ENCODE measurements at places on chromosomes 3 and 15.

- H3K4me1 ChIP-seq, result peaks cover 14% of the 10 kb centered on the region
- peak overlapping the region; percentile 68 for H3K4me3 ChIP-seq
- no peaks in the 10 kb centered on the region for H3K27me3 ChIP-seq
These were observed 35.9 kb upstream of the MYH15 start for GRCh38 chr3:108546247-108546646.

- H3K4me3 ChIP-seq, result no peak overlapping the region
- H3K4me1 ChIP-seq, result no peaks in the 10 kb centered on the region
- H3K27me3 ChIP-seq, result no peaks in the 10 kb centered on the region
- no peak overlapping the region for H3K27ac ChIP-seq
- DNase-seq, result no peak
- H3K36me3 ChIP-seq, result no peaks in the 10 kb centered on the region
These were observed 34.7 kb upstream of the GCSAM start for GRCh38 chr3:112167758-112168157.

DNA sequence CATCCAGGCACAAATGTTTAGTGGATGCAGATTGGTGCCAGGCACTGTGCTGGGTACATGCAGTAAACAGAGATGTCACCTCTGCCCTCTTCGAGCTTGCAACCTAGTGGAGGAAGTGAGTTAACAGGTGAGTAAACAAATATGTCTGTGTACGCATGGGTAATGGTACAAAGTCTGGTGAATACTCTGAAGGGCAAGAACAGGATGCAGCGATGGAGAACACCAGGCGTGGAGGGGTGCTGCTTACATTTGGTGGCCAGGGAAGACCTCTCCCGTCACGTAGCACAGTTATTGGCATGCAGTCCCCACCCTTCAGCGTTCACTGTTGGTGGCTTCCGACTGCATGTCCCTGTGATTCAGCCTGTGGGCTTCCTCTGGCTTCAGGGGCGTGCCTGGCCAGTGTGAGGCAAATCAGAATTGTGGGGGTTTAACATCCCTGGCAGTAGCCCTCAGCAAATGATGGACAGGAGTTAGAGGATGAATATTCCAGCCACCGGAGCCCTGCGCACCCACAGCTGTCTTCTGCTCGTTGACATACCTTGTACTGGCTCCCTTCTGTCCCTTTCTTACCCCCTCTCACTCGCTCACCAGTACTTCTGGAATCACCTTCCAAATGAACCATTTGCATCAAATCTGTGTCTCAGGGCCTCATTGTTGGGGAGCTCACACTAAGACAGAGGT lies 9.1 kb upstream of the HDAC11 start:
- no peak overlapping the region for H3K27ac ChIP-seq
- peaks cover 47% of the 10 kb centered on the region for H3K27me3 ChIP-seq
- H3K4me1 ChIP-seq, result no peaks in the 10 kb centered on the region
- no peak overlapping the region for H3K4me3 ChIP-seq
- no peak for DNase-seq

GRCh38 chr3:9951962-9952805 lies at the start of gene PRRT3:
Gene PRRT3, minus strand, starts transcription at chr3:9952408. Its CDS starts 2,293 bp downstream, at chr3:9950115.
- H3K4me3 ChIP-seq, result peak within 1 kb of the TSS; percentile 90
- H3K27me3 ChIP-seq, result no peaks in the 10 kb centered on the region
- H3K27ac ChIP-seq, result peak within 1 kb of the TSS; percentile 74
- peaks cover 4% of the 10 kb centered on the region for H3K36me3 ChIP-seq

DNA sequence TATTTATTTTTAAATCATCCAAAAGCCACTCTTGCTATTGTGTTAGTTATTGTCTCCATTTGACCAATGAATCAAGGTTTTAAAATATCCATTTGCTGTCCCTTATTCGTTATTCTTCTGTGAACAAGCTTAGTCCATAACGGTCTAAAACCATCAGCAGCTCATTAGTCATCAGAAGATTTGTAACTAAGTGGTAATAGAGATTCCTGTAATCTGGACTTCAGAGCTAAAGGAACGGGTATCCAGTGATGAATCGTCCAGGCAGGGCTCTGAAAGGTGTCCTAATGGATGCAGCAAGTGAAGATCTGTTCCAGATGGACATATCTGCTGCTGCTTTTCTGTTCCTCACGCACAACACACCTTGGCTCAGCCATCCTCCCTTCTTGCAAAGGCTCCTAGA lies 362.7 kb upstream of the CFAP20DC start:
- H3K27ac ChIP-seq, result no peak overlapping the region
- H3K36me3 ChIP-seq, result peaks cover 2% of the 10 kb centered on the region
- H3K4me3 ChIP-seq, result no peak overlapping the region
- no peak for DNase-seq
- H3K27me3 ChIP-seq, result no peaks in the 10 kb centered on the region

- no peak overlapping the region for H3K27ac ChIP-seq
- DNase-seq, result no peak
- peaks cover 76% of the 10 kb centered on the region for H3K4me1 ChIP-seq
- H3K36me3 ChIP-seq, result peaks cover 2% of the 10 kb centered on the region
- H3K27me3 ChIP-seq, result no peaks in the 10 kb centered on the region
These were observed 28.9 kb downstream of the TBL1XR1 start for GRCh38 chr3:177168431-177168830.

GRCh38 chr3:63967675-63968611 lies 55.4 kb downstream of the PSMD6 start:
- no peaks in the 10 kb centered on the region for H3K27me3 ChIP-seq
- H3K36me3 ChIP-seq, result peaks cover 30% of the 10 kb centered on the region
- peaks cover 80% of the 10 kb centered on the region for H3K4me1 ChIP-seq

- DNase-seq, result no peak
- H3K27ac ChIP-seq, result no peak overlapping the region
- H3K4me1 ChIP-seq, result no peaks in the 10 kb centered on the region
- H3K27me3 ChIP-seq, result no peaks in the 10 kb centered on the region
- no peak overlapping the region for H3K4me3 ChIP-seq
These were observed 68.0 kb downstream of the PDZRN3 start for GRCh38 chr3:73556520-73557372.

DNA sequence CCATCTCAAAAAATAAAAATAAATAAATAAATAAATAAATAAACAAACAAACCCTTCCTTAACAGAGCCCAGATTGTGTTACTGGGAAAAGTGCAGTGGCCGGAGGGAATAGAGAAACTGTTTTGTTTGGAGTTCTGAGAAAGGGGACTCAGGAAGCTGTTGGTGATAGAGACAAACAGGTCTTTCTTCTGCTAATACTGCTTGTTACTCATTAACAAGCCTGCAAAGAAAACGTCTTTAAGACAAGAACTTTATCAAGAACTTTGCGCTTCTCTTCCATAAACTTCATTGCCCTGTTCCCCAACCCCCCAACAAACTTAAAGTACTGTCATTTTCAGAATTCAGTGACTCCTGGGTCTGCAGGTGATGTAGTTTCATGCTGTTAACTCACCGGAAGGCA lies 68.8 kb upstream of the GSK3B start:
- H3K4me3 ChIP-seq, result no peak overlapping the region
- H3K36me3 ChIP-seq, result no peaks in the 10 kb centered on the region
- no peaks in the 10 kb centered on the region for H3K4me1 ChIP-seq
- no peak overlapping the region for H3K27ac ChIP-seq
- DNase-seq, result no peak

- no peaks in the 10 kb centered on the region for H3K36me3 ChIP-seq
- no peak for DNase-seq
These were observed 362.6 kb downstream of the ROBO1 start for GRCh38 chr3:79405183-79405582.

DNA sequence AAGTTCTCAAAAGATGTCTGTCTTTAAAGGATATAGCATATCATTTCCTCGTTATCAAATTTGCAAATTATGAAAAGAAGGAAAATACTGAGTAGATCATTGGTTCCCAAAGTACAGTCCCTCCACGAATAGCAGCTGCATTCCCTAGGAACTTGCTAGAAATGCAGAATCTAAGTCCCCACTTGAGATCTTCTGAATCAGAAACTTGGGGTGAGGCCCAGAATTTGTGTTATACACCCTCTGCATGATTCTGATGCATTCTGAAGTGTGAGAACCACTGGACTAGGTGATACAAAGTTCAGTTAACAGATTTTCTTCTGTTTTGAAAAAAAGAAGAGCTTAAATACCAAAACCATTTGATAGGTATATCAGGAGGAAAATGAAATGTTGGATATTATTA lies 77.1 kb downstream of the SLC25A26 start:
- H3K36me3 ChIP-seq, result peaks cover 14% of the 10 kb centered on the region
- peak overlapping the region; percentile 44 for H3K4me3 ChIP-seq
- H3K4me1 ChIP-seq, result peaks cover 33% of the 10 kb centered on the region
- peak overlapping the region; percentile 98 for H3K27ac ChIP-seq
- peak; percentile 42 for DNase-seq

- no peaks in the 10 kb centered on the region for H3K36me3 ChIP-seq
- H3K27me3 ChIP-seq, result peaks cover 20% of the 10 kb centered on the region
- no peak overlapping the region for H3K27ac ChIP-seq
- H3K4me1 ChIP-seq, result no peaks in the 10 kb centered on the region
- no peak for DNase-seq
- no peak overlapping the region for H3K4me3 ChIP-seq
These were observed 400.2 kb upstream of the RORA start for GRCh38 chr15:61629269-61629668.

DNA sequence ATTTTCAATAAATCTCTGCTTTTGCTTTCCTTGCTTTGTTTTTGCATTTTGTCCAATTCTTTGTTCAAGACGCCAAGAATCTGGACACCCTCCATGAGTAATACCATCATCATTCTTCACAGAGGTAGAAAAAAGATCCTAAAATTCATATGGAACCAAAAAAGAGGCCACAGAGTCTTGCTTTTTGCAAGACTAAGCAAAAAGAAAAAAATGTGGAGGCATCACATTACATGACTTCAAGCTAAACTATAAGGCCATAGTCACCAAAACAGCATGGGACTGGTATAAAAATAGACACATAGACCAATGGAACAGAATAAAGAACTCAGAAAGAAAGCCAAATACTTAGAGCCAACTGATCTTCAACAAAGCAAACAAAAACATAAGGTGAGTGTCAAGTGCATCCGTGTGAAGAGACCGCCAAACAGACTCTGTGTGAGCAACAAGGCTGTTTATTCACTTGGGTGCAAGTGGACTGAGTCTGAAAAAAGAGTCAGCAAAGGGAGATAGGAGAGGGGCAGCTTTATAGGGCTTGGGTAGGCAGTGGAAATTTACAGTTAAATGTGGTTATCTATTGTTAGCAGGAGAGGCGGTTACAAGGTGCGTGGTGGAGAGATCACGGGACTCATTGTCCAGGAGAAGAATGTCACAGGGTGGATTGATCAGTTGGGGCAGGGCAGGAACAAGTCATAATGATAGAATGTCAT lies 10.9 kb downstream of the STRIT1 start:
- H3K36me3 ChIP-seq, result no peaks in the 10 kb centered on the region
- H3K4me1 ChIP-seq, result no peaks in the 10 kb centered on the region
- H3K27me3 ChIP-seq, result no peaks in the 10 kb centered on the region
- DNase-seq, result no peak
- no peak overlapping the region for H3K27ac ChIP-seq

- H3K27ac ChIP-seq, result no peak overlapping the region
- no peaks in the 10 kb centered on the region for H3K27me3 ChIP-seq
- H3K4me3 ChIP-seq, result no peak overlapping the region
- DNase-seq, result no peak
- H3K36me3 ChIP-seq, result peaks cover 80% of the 10 kb centered on the region
- H3K4me1 ChIP-seq, result peaks cover 27% of the 10 kb centered on the region
These were observed 12.9 kb downstream of the POLG start for GRCh38 chr15:89321521-89322410.

GRCh38 chr3:45783667-45784066 lies 12.7 kb downstream of the SLC6A20 start:
- DNase-seq, result no peak
- H3K27me3 ChIP-seq, result no peaks in the 10 kb centered on the region
- no peaks in the 10 kb centered on the region for H3K4me1 ChIP-seq
- no peak overlapping the region for H3K4me3 ChIP-seq
- no peaks in the 10 kb centered on the region for H3K36me3 ChIP-seq

GRCh38 chr3:94609908-94610307 lies 547.0 kb downstream of the NSUN3 start:
- H3K4me1 ChIP-seq, result no peaks in the 10 kb centered on the region
- no peak overlapping the region for H3K4me3 ChIP-seq
- DNase-seq, result no peak
- H3K27me3 ChIP-seq, result no peaks in the 10 kb centered on the region
- H3K36me3 ChIP-seq, result no peaks in the 10 kb centered on the region

GRCh38 chr3:140290105-140290504 lies 355.1 kb downstream of the CLSTN2 start:
- peaks cover 35% of the 10 kb centered on the region for H3K27me3 ChIP-seq
- H3K4me3 ChIP-seq, result no peak overlapping the region
- no peak overlapping the region for H3K27ac ChIP-seq

DNA sequence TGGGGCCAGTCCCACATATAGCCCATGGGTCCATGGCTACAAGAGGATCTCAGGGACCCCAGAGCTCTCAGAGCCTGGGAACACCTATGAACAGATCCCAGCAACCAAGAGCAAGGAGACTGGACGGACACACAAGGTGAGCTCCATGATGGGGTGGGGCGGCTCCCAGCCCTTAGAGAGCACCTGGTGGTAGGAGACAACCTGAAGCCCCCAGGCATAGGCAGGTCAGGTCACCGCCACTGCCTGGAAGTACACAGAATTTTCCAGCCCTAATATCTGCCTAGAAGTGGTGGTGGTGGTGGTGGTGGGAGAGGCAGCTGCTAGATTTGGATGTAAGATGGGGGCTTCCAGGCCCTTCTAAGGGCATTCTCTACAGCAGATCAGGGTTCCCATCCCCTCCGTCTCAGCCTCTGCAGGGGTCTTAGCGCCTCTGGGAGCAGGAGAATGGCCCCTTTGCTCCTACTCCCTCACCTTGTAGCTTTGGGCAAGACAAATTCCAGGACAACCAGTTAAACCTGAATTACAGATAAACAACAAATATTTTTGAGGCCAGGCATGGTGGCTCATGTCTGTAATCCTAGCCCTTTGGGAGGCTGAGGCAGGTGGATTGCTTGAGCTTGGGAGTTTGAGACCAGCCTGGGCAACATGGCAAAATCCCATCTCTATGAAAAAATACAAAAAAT lies 9.2 kb downstream of the SH2D7 start:
- DNase-seq, result no peak
- H3K36me3 ChIP-seq, result peaks cover 7% of the 10 kb centered on the region
- H3K27ac ChIP-seq, result peak overlapping the region; percentile 93
- no peaks in the 10 kb centered on the region for H3K27me3 ChIP-seq
- peaks cover 41% of the 10 kb centered on the region for H3K4me1 ChIP-seq

GRCh38 chr15:63551400-63551799 lies 45.8 kb upstream of the FBXL22 start:
- H3K4me3 ChIP-seq, result no peak overlapping the region
- H3K27ac ChIP-seq, result no peak overlapping the region
- H3K36me3 ChIP-seq, result peaks cover 28% of the 10 kb centered on the region
- peaks cover 30% of the 10 kb centered on the region for H3K4me1 ChIP-seq
- no peak for DNase-seq
